ENCODE measurements at places on chromosomes 4 and X. TPM values are rescaled to one million over a fixed set of nuclear protein-coding genes. Genes with fewer than 3 reads are reported as not detected.

Gene MTNR1A
- total RNA-seq = not detected

Gene NHS
- total RNA-seq = 2.5 TPM

Gene C4orf36
- 2.4 TPM for total RNA-seq

Gene HSFX3
- total RNA-seq = not detected

Gene INTS6L
- 5.3 TPM for total RNA-seq

Gene PCYT1B
- 0.64 TPM for total RNA-seq
